ENCODE measurements at places on chromosomes 4 and X. TPM values are rescaled to one million over a fixed set of nuclear protein-coding genes. Genes with fewer than 3 reads are reported as not detected.

The PF4V1 gene
- total RNA-seq, result not detected

DNA sequence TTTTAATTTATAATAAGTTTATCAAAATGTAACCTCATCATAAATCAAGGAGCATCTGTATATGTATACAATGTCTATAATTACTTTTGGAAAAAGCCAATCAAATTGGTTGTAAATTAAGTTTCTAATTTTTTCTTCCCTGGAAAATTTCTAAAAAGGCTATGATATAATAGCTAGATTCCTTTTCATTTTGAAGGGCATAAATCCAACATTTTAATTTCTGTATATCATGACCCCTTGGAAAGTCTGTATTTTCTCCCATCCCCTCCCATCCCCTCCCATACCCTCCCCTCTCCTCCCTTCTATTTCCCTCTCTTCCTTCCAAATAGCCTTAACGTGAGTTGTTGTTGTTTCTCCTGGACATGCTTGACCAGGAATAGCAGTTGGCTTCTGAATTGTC, 247.1 kb upstream of the FSTL5 start:
- no peaks in the 10 kb centered on the region for H3K36me3 ChIP-seq
- H3K27ac ChIP-seq, result no peak overlapping the region
- no peak overlapping the region for H3K4me3 ChIP-seq
- H3K27me3 ChIP-seq, result no peaks in the 10 kb centered on the region
- no peak for DNase-seq

GRCh38 chrX:81414630-81415029, 212.7 kb downstream of the SH3BGRL start:
- no peaks in the 10 kb centered on the region for H3K4me1 ChIP-seq
- H3K36me3 ChIP-seq, result no peaks in the 10 kb centered on the region

DNA sequence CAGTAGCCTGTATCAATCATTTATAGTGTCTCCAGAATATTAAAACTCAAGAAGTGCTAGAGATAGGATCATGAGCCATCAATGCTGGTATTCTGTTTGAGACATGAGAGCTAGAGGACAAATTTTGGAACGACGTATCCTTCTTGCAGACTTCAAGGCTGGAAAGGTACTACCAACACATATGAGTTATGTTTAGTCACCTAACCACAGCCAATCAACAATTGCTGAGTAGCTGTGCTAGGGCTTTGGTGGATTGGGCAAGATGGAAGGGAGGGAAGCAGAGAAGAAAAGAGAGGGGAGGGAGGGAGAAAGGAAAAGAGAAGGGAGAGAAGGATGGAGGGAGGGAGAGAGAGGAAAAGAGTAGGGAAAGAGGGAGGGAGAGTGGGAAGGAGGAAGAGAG, 21.6 kb upstream of the RAI2 start:
- H3K4me1 ChIP-seq, result no peaks in the 10 kb centered on the region
- no peak overlapping the region for H3K27ac ChIP-seq
- H3K4me3 ChIP-seq, result no peak overlapping the region
- H3K36me3 ChIP-seq, result no peaks in the 10 kb centered on the region
- DNase-seq, result no peak

The UGT2A3 gene
- not detected for total RNA-seq

DNA sequence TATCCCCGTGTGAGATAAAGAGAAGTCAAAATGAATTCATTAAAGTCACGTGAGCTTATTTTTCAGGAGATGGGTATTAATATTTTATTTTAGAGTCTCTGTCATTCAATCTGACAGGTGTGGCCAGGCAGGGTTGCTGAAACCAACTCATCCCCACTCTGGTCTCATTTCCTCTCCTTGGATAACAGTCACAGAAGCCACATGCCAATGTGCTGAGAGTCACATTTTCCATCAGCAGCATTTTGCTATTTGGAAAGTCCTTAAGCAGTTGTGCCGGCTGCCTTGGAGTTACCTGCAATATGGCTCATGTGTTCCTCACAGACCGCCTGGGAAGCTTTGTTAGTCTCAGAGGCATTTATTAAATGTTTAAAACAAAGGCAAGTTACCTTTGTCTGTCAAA, 302.3 kb downstream of the DCHS2 start:
- H3K4me3 ChIP-seq, result no peak overlapping the region
- DNase-seq, result no peak
- no peaks in the 10 kb centered on the region for H3K27me3 ChIP-seq
- H3K27ac ChIP-seq, result no peak overlapping the region

DNA sequence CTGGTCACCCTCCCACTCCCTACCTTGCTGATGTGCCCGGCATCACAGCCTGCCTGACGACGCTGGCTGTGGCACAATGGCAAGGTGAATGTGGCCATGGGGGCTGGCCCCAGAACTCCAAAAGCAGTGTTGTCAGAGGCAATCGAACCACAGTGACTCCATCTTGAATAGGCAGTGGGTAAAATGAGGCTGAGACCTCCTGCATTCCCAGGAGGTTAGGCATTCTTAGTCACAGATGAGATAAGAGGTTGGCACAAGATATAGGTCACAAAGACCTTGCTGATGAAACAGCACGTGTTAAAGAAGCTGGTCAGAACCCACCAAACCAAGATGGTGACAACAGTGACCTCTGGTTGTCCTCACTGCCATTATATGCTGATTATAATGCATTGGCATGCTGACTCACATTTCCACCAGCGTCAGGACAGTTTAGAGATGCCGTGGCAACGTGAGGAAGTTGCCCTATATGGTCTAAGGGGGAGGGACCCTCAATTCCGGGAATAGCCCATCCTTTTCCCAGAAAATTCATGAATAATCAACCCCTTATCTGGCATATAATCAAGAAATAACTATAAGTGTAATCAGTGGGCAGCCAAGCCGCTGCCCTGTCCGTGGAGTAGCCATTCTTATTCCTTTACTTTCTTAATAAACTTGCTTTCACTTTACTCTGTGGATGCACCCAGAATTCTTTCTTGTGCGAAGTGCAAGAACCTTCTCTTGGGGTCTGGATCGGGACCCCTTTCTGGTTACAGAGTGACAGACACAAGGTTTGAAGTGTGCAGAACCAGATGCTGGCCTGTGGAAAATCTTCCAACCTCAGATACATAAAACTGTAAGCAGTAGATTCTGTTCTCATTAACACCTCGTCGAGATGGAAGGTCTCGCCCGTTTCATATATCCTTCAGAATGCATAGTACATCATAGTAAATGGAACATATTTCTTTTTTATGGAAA, 26.8 kb upstream of the CLDN24 start:
- H3K36me3 ChIP-seq, result no peaks in the 10 kb centered on the region
- no peak for DNase-seq
- H3K27ac ChIP-seq, result no peak overlapping the region
- H3K4me3 ChIP-seq, result no peak overlapping the region
- no peaks in the 10 kb centered on the region for H3K27me3 ChIP-seq

- H3K4me3 ChIP-seq, result no peak overlapping the region
- no peaks in the 10 kb centered on the region for H3K36me3 ChIP-seq
Measured at GRCh38 chrX:37697169-37697760, 11.7 kb downstream of the XK start.

DNA sequence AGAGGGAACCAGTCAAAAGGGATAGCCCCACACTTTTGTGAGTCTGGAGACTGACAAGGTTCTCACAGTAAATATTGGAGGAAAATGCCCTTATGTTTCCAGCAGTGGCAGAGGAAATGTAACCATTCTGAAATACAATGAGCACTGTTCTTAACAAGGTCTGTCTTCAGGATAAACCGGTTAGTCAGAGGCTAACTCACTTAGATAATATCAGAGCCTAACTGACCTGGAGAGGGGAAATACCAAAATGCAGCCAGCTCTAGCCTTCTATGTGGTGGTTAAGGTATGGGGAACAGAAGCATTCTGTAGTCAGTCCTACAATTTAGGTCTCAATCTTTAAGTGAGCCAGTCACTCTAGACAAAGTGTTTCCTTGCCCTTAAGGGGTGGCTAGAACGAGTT, 70.8 kb downstream of the TBCK start:
- no peaks in the 10 kb centered on the region for H3K27me3 ChIP-seq
- no peaks in the 10 kb centered on the region for H3K4me1 ChIP-seq
- no peak overlapping the region for H3K27ac ChIP-seq
- no peaks in the 10 kb centered on the region for H3K36me3 ChIP-seq
- no peak for DNase-seq

DNA sequence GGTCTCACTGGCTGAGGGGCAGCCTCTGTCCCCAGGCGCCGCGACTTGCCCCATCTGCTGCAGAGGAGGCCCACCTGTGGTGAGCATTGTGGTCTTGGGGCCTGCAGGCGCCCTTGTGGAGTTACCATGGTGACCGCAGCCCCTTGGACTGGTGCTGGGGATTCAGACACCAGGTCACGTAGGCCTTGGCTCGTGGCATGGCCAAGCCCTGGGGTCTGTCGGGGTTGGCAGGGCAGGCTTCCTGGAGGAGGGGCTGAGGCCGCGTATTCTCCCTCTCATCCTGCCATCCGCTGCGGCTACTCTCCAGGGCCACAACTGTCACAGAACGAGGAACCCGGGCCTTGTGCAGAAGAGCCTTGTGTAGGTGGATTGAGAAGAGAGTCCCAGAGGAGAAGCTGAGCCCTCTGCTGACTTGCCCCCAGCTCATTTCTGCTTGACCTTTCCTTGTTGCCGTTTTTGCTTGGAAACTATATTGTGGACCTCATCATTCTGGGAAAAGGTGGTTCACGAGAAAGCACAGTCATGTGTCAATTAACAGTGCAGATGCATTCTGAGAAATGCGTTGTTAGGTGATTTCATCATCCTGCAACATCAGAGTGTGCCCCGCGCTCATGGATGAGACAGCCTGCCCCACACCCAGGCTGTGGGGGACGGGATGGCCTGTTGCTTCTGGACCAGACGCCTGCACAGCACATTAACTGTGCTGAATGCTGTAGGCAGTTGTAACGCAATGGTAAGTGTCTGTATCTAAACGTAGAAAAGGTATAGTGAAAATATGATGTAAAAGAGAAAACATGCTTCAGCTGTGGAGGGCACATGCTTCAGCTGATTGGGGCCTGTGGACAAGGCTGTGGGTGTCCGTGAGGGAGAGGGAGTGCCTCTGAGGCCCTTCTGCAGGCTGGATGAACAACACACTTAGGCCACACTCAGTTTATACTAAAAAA, 38.5 kb downstream of the TRMT44 start:
- H3K4me3 ChIP-seq, result no peak overlapping the region
- no peak overlapping the region for H3K27ac ChIP-seq
- no peaks in the 10 kb centered on the region for H3K4me1 ChIP-seq
- DNase-seq, result no peak

- H3K27ac ChIP-seq, result no peak overlapping the region
- no peaks in the 10 kb centered on the region for H3K4me1 ChIP-seq
- no peaks in the 10 kb centered on the region for H3K27me3 ChIP-seq
- no peaks in the 10 kb centered on the region for H3K36me3 ChIP-seq
Measured at GRCh38 chr4:189035654-189036053, 896.4 kb downstream of the TRIML1 start.

DNA sequence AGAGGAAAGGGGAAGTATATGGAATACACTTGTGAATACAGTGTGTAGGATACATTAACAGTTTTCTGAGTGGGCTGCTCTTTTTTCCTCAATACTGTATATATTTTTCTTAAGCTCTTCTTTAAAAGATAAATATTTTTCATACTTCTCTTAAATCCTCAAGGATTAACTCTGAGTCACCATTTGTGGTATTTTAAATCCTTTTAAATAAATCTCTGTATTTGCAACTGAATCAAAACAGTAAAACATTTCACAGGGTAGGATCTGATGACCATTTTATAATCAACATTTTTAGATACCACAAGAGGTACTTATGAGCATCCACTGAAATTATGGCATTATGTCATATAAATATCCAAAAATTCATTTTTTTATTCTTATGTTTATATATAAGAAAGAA, 87.6 kb downstream of the GAB1 start:
- no peaks in the 10 kb centered on the region for H3K27me3 ChIP-seq
- no peaks in the 10 kb centered on the region for H3K36me3 ChIP-seq
- DNase-seq, result no peak
- no peak overlapping the region for H3K27ac ChIP-seq
- H3K4me1 ChIP-seq, result no peaks in the 10 kb centered on the region

The IQCM gene
- total RNA-seq, result not detected

GRCh38 chr4:147195386-147195785, 249.7 kb upstream of the TTC29 start:
- no peaks in the 10 kb centered on the region for H3K36me3 ChIP-seq
- H3K4me1 ChIP-seq, result no peaks in the 10 kb centered on the region
- no peaks in the 10 kb centered on the region for H3K27me3 ChIP-seq
- H3K27ac ChIP-seq, result no peak overlapping the region
- DNase-seq, result no peak

The PAGE1 gene
- total RNA-seq, result not detected

DNA sequence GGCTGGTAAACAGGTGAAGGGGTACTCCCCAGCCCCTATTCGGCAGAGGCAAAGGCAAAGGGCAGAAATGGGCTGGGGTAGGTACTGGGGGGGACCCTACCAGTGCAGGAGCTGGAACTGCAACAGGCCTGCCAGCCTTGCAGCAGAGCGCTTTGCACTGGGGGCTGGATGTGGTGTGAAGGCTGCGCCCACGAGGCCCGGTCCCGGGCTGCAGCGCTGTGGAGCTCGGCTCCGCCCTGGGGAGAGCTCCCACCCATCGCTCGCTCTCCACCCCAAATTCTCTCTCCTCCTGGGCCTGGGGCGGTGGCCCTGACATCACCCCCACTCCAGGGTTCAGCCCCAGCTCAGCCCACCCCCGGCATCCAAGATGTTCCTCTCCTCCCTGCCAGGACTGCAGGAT, 24.2 kb downstream of the IQSEC2 start:
- no peaks in the 10 kb centered on the region for H3K4me1 ChIP-seq
- H3K27me3 ChIP-seq, result no peaks in the 10 kb centered on the region
- H3K4me3 ChIP-seq, result no peak overlapping the region
- no peak for DNase-seq

DNA sequence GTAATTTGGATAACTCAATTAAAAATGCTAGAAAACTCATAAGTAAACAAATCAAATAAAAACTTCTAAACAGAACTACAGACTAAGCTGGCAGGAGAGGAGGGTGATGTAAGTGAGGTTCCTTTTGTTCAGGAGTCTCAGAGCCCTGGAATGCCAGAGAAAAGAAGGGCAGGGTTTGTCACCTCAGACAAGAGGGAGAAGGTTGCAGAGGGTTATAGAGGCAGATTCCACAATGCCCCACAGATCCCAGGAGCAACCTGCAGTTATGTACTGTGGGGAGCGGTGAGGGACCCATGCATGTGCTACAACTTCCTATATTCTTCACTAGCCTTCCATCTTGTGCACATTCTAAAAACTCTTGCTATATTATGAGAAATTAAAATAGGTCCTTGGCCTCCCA, 129.7 kb downstream of the CFAP299 start:
- H3K27me3 ChIP-seq, result no peaks in the 10 kb centered on the region
- DNase-seq, result no peak
- H3K27ac ChIP-seq, result no peak overlapping the region
- H3K4me3 ChIP-seq, result no peak overlapping the region

DNA sequence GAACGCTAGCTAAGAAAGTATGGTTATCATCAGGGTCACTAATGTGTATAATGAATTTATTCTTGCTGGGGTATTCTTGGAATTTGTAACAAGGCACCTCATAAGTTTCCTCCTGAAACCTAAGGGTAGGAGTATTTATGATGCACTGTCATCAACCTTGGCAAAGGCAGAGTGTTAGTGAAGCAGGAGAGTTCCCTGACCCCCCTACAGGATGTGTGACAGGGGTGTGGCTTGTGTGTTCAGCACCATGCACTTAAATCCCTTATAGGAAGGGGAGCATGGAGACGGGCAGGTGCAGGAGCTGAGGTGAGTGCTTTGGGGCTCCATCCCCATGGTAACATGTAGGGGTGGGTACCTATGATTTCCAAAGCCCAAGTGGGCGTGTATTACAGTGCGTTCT, 237.7 kb downstream of the GALNTL6 start:
- no peaks in the 10 kb centered on the region for H3K27me3 ChIP-seq
- H3K36me3 ChIP-seq, result no peaks in the 10 kb centered on the region
- no peak for DNase-seq
- H3K4me3 ChIP-seq, result no peak overlapping the region
- no peak overlapping the region for H3K27ac ChIP-seq

Measured in tibial nerve (tissue), 4 donors.